ENCODE measurements at places on chromosomes 11 and 22.
A peak's percentile ranks its signal among the peaks of the same experiment; 100 is the strongest.

DNA sequence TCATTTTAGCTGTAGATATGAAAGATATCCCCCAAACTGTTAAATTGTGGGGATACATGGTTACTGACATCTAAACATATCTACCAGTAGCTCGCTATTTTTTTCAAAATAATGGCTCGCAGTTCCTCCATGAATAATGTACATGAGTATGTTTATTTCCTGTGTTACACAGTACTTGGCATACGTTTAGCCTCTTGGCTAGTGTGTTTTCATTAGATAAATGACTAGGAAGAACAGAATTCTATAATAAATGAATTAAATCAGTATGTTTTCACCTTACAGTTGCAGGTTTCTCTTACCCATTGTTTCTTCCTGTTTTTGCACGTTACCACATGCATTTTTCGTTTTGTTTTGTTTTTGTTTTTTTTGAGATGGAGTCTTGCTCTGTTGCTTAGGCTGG, 21.8 kb downstream of the RNF169 start:
- no peak for DNase-seq

- DNase-seq, result peak; percentile 4
These were observed 936.2 kb upstream of the CHORDC1 start for GRCh38 chr11:91158891-91159537.

GRCh38 chr11:103928040-103928801, 108.2 kb upstream of the DDI1 start:
- no peak for DNase-seq

DNA sequence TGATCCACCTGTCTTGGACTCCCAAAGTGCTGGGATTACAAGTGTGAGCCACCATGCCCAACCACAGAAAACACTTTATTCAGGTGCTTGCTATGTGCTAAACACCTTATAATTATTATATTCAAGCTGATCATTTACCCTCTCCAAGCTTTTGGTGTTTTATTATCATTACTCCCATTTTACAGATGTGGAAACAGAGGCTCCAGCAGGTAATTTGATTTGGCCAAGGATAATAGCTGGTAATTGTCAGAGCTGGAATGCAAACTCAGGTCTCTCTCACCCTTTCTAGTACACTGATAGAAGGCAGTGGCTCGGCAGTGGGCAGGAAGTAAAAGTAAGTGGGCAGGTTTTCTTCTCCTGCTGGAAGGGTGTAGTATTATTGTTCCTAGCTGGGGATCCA, 3.8 kb upstream of the TPST2 start:
- DNase-seq, result no peak

DNA sequence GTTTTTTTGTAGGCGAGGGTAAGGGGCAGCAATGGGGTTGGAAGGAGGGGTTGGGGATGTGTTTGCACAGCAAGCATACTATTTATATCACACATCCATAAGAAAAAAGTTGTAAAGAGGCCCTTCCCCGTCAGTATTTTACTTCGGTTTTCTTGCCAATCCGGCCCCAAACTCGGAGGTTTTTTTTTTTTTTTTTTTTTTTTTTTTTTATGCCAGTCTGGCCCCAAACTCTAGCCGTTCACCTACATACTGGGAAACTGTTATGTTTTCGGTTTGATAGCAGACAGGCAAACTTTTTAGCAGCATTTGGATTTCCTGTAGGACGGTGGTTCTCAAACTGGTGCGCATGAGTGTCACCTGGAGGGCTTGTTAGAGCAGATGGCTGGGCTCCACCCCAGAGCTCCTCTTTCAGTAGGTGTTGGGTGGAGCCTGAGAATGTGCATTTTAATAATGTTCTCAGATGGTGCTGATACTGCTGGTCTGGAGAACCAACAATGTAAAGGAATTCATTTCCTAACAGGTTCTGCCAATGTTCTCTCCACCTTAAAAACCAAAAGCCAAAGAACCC, 76.5 kb upstream of the ZBED5 start:
- DNase-seq, result no peak

Data from A172 (cell line).